ENCODE measurements at places on chromosomes 4 and X. TPM values are rescaled to one million over a fixed set of nuclear protein-coding genes. Genes with fewer than 3 reads are reported as not detected.

GRCh38 chr4:6668391-6668790 lies 25.3 kb upstream of the S100P start:
- no peak for DNase-seq

DNA sequence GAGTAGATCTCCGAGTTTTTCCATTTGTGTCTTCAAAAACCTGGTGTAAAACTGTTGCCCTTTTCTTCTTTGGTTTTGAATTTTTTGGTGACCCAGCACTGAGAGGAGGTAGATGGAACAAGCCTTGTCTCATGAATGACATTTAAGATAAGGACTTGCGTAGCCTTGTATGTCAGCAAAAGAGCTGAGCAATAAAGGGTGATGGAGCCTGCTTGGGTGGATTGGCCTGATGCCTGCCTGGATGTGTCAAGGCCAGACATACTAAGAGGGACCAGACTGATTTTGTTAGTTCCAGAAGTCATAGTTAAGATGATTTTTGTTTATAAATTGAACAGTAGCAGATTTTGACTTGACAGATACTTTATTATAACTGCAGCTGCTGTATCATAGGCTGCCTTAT lies 134.9 kb downstream of the POLA1 start:
- DNase-seq = peak; percentile 42

The RPL39 gene
- total RNA-seq = 2,987 TPM

DNA sequence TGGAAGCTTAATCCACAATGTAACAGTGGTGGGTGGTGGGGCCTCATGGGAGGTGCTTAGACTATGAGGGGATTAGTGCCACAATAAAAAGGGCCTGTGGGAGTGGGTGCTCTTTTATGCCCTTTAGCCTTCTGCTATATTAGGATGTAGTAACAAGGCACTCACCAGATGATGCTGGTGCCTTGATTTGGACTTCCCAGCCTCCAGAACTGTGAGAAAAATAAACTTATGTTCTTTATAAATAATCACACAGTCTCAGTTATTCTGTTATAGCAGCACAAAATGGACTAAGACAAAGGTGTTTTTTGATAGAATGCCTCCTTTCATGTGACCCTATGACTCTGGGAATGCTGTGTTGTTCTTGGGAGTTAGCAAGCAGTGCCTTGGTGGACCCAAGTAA lies 89.8 kb downstream of the STIM2 start:
- no peak for DNase-seq

DNA sequence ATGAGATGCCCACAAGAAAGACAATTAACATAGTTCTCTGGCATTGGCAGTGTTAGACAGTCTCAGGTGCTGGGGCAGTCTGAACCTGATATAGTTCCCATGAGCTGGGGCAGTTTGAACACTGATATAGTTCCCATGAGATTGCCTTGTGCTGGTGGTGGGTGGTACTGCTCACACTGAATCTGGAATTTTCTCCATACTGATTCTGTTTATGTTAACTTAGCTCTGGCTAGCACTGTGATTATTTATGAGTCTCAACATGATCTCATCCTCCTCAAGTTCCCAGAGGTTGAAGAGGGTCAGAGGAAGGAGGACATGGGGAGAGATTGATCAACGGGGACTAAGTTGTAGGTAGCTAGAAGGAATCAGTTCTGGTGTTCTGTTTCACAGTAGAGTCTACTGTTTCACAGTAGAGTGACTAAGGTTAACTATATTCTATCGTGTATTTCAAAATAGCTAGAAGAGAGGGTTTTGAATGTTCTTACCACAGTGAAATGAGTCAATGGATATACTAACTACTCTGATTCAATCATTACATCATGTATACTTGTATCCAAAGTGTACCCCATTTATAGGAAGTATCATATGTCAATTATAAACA lies 379.9 kb downstream of the ADAM29 start:
- DNase-seq = no peak

The OTUD6A gene
- total RNA-seq = not detected

- DNase-seq = no peak
Measured at GRCh38 chr4:74365761-74366160, 816 bp downstream of the EREG start.

DNA sequence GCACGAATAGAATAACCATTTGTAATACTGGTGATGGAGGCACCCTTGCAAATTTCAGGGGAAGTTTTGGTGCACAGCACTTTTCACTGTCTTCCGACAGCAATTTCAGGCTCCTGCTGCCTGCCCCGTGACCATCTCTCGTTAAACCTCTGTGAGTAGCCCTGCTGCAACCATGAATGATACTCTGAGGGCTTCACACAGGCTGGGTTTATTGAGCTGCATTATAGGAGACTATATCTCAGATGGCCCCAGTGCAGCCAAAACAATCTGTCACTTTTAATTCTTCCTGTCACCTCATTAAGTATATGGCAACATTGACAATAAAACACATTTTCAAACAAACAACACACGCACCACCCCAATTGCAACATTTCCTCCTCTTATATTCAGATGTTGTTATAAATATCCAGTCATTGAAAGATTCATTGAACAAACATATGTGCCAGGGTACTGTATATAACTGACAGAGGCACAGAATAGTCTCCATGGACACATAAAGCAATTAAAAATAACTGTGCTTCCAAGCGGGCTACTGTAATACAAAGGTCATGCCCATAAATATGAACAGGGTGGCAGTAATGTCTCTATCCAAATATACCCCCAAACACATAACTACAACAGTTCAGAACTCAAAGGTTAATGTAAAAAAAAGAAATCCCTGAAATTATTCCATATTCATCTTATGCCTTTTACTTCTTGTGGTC lies 477.0 kb downstream of the GBA3 start:
- DNase-seq = no peak

The PCSK1N gene
- 10.6 TPM for total RNA-seq

The CT45A1 gene
- total RNA-seq = not detected

- no peak for DNase-seq
Measured at GRCh38 chr4:55269995-55270394, 76.0 kb upstream of the SRD5A3 start.

The ZCCHC18 gene
- total RNA-seq = 2.5 TPM

GRCh38 chr4:130147641-130148040 lies 1051.7 kb downstream of the C4orf33 start:
- DNase-seq = no peak

DNA sequence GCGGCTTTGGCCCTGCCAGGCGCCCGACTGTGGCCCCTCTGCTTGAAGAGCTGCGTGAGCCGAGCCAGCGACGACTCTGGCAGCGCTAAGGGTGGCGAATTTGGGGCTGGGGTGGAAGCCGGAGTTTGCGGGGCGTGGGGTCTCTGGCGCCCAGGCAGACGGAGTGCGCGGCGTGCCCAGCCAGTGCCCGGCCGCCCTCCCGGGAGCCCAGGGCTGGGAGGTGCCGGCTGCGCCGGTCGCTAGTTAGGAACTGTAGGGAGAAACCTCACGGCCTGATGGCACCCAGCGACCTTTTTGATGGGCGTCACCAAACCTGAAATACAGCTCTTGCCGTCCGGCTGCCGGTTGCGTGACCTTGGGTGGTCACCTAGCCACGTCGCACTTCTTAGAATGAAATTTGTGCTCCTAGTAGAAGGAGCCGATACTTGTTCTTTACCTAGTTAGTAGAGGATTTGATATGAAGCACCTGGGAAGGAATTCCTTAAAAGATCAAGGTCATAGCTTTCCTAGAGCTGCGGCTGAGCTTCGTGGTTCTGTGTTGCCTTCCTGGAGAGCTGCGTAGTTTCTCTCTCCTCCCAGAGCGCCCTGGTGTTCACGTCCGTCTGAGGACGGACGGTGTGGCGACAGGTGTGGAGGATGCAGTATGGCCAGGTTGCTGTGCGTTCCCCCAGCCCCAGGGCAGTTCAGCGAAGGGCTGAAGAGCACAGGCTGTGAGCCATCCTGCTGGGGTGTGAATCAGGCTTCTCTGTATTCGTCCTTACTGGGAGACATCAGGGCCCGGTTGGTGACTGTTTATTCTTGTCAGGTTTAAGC lies 680 bp downstream of the MAEA start:
- no peak for DNase-seq

The TMEM156 gene
- total RNA-seq = 1.5 TPM

The MAGEC1 gene
- not detected for total RNA-seq

The NR3C2 gene
- 34.1 TPM for total RNA-seq

DNA sequence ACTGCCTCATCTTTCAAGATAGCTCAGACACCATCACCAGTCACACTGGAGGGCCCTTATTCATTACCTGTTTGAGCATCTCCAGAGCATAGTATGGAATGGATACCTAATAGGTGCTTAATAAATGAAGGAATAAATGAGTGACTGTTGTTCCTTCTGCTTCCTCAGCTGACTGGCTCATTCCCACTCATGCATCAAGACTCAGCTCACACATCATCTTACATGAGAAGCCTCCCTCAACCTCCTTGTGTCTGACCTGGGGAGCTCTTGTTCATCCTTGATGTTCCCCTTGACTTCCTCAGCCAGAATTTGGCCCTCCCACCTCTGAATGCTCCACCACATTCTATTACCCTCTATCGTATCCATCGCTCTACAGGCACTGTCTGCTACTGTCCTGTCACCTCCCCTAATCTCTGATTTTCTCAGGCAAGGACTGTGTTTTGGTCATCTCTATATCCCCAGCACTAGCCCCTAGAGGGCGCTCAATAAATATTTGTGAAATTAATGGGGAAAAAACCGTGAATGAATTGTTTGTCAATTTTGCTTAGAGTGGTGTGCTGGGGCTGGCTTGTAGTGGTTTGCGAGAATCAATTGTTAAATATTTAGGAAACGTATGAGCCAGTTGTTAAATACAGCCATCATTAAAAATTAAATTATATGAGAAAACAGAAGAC lies 88.3 kb downstream of the NHSL2 start:
- peak; percentile 44 for DNase-seq

The LANCL3 gene
- under 0.01 TPM for total RNA-seq

The DNAAF6 gene
- total RNA-seq = not detected

The SASH3 gene
- total RNA-seq = 2.6 TPM

DNA sequence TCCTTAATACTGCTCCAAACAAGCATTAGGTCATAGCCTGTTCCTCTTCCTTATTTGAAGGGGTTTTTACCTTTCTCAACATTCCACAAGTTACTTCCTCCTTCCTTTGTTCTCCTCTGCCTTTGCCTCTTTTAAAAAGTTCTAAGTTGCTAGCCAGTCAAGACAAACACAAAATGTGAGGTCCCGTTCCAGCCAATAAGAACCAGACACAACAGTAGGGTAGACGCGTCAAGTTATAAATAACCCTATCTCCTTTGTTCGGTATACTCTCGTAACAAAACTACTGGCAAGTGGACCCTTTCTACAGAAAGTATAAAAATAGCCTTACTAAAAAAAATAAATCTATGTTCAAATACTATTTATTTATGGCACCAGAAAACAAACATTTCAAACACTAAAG lies 6.3 kb upstream of the ACE2 start:
- no peak for DNase-seq

The NAP1L3 gene
- 17.1 TPM for total RNA-seq

DNA sequence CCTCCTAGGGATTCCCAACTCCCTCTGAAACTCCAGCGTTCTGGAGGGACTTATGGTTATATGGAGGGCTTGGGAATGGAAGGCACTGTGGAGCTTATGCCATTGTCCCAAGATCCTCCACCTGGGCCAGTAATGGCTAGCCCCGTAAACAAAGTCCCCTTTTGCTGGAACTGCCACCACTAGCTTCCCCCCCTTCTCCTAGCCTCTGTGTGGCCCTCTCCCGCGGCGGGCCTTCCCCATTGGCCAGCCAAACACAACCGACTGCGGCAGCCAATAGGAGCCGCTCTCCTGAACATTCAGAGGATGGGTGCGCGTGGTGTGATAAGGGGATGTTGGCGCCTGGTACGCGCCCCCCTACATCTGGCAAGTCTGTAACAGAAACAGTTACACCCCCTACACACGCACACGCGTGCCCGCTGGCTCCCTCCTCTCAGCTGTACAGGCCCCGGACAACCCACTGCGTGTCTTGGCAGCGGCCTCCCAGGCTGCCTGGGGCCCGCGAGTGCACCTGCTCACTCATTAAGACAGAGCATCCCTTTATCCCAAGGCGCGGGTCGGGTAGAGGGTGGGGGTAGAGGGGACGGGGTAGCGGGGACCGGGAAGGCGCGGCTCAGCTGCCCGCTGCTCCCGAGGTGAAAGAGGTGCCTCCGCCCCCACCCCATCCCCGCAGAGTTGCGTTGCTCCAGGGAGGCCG lies 863 bp upstream of the RAB33A start:
- no peak for DNase-seq

GRCh38 chr4:106039796-106040195 lies 144.5 kb downstream of the NPNT start:
- DNase-seq = no peak

The IL9R gene
- total RNA-seq = not detected

DNA sequence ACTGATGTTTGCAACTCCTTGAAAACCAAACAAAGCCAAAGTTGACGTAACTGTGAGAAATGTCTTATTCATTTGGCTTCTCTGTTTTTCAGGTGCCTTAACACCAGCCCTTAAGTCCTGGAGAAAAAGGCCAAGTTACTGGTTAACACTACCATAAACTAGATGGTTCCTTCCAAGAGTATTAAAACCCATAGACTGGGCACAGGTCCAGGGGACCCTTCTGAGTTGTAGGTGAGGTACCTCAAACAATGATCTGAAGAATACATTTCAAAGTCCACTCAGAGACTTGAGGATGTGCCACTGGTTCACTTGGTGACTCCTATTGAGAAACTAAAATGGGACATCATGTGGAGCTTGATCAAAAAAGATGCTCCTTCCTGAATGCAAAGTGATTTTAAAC lies 87.0 kb downstream of the NKX6-1 start:
- no peak for DNase-seq

- no peak for DNase-seq
Measured at GRCh38 chr4:121551881-121552280, 144.9 kb downstream of the ANXA5 start.

- DNase-seq = no peak
Measured at GRCh38 chrX:151073767-151074166, 90.6 kb downstream of the HMGB3 start.

GRCh38 chr4:154364066-154364845 lies 127.3 kb downstream of the DCHS2 start:
- DNase-seq = no peak

Data from ovary (tissue), 10 donors.